Stimulated activated CD8-positive, alpha-beta memory T cell treated with anti-CD3 and anti-CD28 coated beads, Interleukin-2, amount 100 ng/mL, for 48 hours (primary cell): ENCODE measurements at places on chromosomes 11 and 22.

DNA sequence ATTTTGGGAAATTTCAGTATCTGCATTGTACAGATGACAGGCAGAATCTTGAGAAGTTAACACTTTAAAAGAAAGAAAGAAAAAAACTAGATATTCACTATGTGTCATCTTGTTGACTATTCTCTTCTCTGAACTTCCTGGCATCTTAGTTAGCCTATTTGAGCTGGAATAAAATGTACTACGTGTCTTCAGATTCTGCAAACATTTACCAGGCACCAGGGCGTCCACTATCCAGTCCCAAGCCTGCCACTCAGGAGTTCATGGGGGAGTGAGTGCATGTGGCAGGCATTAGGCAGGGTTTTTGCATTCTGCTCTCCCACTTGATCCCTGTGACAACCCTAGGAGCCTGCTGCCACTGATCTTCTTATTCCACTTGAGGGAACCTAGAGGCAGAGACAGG, 25.0 kb downstream of the TIMP3 start:
- DNase-seq = no peak

DNA sequence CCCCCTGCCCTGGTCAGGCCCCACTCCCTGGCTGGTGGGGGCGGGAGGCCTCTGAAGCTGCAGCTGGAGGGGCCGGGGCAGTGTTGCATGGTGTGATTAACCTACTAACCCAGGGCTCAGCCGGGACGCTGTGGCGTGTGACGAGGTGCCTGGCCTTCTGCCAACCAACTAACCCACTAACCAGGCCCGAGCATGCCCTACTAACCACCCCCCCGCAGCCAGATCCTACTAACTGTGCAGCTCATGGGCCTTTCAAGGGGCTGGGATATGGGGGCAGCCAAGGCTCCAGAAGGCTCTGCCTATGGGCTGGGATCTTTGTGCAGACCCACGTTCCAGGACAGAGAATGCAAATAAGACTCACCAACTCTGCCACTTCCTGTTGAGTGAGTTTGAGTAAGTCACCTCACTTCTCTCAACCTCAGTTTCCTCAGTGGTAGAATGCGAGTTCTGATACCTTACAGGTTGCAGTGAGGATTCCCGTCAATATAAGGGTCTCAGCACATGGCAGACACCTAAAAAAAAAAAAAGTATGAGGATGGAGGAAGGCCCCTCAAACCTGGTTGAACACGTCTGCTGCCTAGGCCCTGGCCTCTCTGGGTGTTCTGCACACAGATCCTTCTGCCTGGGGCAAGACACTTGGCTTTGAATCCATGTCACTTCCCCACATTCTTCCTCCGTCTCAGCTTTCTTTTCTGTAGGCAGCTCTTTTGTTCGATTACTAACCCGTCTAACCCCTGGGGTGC, 14.1 kb downstream of the MIAT start:
- DNase-seq = peak; percentile 61

DNA sequence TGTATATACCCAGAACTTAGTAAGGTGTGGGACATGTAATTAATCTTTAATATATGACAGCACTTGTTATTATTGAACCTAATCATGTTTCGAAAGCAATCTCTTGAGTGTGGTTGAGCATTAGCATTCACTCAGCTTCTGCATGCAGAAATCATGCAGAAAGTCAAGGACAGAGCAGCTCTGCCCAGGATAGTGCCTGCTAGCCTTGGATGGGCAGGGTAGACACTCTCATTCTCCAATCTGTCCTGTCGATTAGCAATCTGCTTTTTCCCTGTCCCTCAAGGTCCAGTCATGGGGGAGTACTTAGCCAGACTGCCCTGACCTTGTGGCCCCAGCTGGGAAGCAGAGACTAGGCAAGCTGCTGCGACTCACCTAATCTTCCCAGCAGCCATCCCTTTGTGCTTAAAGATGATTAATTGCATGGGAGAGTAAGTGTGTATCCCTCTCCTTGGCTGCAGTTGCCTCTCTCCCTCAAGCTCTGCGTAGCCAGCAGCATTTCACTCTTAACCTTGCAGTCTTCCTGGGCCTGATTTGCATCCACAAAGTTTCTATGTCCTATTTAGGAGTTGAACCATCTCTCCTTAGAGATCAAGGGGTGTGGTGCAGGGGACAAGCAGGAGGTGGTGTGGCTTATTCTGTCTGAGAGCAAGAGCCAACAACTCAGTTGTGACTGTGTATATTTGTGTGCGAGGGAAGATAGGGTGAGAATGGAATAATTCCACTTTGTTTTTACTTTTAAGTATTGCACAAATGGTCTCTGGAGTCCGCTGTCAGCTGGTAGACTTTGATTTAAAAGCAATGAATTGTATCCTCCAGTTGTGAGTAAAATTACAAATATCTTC, 101.4 kb downstream of the FDX1 start:
- DNase-seq = no peak

- DNase-seq = peak; percentile 65
These were observed 88.4 kb downstream of the UBASH3B start for GRCh38 chr11:122743949-122744348.

DNA sequence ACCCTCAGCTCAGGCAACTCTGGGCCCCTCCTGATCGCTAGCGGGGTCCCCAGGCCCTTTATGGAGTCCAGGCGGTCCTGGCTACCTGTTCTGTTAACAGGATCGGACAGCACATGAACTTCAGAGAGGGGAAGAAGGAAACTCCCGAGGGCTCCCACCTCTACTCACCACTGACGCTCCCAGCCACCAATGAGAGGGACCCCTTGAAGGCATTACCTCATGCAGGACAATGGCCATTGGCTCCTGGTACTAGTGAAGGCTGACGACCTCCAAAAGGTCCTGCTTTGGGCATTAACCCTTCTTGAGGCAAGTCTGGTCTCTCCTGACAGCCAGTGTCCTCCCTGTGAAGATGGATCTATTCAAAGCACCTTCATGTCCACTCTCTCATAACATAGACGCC, 71.5 kb upstream of the LMO1 start:
- DNase-seq = no peak

DNA sequence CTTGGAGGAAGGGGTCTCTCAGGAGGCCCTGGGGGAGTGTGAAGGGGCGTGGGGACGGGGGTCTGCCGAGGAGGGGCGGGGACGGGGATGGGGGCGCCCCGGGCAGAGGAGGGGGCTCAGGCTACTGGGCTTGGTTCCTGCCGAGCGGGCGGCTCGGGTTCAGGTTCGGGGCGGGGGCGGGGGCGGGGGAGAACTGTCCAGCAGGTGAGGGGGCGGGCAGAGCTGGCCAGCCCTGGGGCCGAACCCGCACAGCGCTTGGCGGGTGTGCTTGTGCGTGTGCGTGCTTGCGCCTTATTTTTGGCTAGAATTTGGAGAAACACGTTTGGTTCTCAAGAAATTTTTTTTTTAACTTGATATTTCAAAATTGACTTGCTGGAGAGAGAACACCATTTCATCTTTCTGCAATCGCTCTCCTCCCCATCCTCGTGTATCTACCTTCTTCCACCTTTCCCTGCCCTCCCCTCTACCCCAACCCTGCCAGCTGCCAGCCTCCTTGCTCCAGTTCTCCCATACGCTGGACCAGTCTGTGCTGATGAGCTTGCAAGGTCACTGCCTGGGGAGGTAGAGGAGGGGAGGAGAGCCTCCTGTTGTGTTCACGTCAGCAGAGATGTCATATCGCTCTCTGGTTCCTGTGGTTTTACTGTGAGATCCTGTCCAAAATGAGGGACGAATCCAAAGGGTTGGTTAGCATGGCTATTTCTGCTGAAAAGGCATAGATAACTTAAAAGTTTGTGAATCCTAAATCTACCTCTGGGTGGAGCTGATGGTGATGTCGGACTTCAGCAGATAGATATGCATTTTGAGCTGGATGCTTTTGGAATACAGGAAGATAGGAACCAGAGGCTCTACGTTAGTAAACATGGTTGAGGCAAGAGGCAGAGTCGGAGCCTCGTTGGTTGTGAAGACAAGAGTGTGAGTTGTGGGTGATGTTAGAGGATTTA, 668 bp downstream of the MADD start:
- no peak for DNase-seq

- DNase-seq = no peak
These were observed 185.5 kb downstream of the KIRREL3 start for GRCh38 chr11:126815111-126815510.

GRCh38 chr11:20020716-20021115, 139.6 kb downstream of the DBX1 start:
- no peak for DNase-seq

DNA sequence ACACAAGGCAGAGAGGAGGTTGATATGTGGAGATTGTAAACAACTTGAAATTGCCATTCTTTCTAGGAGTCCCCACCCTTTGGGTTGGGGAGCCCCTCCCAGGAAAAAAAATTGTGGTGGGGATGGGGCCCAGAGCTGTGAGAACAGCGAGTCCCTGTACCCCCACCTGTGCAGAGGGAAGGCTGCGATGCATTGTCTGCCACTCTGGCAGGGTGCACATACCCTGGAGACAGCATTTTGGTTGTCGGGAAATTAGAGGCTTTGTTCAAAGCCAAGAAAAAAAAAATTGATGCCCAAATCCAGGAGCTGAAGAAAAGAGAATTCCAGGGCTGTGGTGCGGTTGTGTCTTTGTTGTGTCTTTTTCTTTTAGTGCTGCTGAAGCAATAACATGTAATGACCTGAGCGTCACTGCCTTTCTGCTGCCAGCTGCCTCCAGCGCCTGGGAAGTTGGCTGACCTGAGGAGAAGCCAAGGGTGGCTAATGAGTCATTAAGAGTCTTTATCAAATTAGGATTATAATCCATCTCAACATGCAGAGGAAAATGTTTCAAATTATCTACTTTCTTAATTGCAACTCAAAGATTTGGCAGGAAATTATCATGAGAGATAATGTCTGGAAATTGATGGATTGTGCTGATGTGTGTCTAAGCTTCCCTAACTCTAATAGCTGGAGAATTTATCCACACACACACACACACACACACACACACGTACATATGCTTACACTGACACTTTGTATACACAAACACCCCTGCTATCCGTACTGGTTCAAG, 8.0 kb upstream of the PKNOX2 start:
- DNase-seq = no peak

- DNase-seq = no peak
These were observed 37.7 kb downstream of the NTM start for GRCh38 chr11:131408025-131408640.

DNA sequence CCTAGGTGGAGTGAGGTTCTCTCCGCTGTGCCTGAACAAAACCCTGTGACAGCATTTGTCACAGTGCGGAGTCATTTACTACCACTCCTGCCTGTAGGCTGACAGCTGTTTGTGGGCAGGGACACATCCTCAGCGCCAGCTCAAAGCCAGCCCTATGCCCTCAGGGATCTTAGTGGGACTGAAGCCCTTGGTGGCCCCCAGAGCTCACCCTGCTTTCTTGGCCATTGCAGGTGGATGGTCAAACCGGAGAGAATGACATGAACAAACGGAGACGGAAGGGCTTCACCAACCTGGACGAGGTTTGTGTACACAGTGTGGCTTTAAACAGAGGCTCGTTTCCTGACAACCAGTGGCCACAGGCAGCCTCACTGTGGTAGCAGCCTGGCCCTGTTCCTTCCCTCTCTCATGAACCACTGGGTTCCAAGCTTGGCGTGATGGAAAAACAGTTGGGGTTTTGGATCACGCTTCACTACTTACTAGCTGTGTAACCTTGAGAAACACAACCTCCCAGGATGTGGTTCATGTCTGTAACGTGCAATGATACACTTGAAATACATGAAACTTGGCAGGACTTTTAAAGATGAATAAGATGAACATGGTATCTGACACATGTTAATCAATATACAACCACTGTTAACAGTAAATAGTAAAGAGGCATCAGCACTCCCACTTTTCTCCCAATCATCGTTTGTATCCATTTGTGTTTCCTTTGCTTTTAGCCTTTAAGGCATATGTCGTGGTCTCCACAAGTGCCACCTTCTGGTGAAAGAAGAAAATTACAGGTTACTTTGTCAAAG, 125.8 kb downstream of the MICAL2 start:
- peak; percentile 33 for DNase-seq

GRCh38 chr22:43182118-43182517, 4.8 kb downstream of the TTLL12 start:
- DNase-seq = no peak

DNA sequence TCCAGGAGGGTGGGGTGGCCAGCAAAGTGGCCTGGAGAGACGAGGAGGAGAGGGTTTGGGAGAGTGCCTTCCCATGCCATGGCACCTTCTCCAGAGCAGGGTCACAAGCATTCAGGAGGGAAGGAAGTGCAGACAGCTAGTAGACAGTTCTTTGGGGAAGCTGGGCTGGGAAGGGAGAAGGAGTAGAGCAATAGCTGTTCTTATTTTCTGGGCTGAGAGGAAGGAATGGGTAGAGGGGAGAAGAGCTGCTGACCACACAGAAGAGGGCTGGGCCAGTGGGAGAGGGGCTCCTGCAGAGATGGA, 14.8 kb upstream of the PICK1 start:
- no peak for DNase-seq

DNA sequence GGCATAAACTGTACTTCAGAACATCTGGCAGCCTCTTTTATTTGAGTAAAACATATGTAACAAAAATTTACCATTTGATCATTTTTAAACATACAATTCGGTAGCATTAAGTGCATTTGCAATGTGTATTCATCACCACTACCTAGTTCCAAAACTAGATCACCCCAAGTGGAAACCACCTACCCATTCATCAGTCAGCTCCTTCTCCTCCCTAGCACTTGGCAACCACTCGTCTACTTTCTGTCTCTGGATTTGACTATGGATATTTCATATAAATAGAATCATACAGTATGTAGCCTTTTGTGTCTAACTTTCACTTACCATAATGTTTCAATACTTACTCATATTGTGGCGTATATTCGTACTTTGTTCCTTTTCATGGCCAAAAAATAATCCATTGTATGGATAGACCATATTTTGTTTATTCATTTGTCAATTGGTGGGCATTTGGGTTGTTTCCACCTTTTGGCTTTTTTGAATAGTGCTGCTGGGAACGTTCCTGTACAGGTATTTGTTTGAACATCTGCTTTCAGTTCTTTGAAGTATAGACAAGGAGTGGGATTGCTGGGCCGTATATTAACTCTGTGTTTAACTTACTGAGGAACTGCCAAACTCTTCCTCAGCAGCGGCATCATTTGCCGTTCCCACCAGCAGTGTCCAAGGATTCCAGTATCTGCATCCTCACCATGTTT, 27.2 kb upstream of the ADORA2A start:
- DNase-seq = no peak

- no peak for DNase-seq
These were observed 46.8 kb downstream of the CACNA1I start for GRCh38 chr22:39617342-39617741.

DNA sequence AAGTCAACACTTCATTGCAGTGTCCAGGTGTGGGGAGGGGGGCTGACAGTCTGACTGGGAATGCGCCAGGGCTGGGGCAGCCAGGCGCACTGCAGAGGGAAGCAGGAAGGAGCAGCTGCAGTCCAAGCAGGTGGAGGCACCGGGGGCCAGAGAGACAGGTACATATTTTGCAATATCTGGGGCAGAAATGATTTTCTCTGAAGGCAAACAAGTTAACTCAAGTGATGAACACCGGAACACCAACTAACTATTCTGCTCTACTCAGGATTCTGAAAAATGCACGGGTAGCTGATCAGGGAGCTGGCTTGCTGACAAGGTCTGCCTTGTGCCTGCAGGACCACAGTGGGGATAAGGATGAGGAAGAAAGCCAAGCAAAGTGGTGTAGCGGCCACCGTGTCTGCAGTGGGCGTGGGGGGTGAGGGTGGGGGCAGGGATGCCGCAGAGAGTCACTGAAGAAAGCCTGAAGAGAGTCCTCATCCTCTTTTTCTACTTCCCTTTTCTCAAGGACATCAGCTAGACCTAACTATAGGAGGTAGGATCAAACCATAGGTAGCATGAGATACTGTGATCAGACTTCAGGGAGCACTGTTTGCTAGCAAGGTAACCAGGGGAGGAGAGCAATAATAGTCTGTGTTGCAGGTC, 83.4 kb downstream of the SCN3B start:
- no peak for DNase-seq

GRCh38 chr11:64970731-64971151, 1.2 kb downstream of the MAJIN start:
- no peak for DNase-seq

GRCh38 chr11:115455613-115456012, 48.6 kb downstream of the CADM1 start:
- DNase-seq = no peak
